Hematopoietic multipotent progenitor cell treated with erythropoietin and hydrocortisone succinate and interleukin-3 and kit ligand, for 8 days (in vitro differentiated cells): ENCODE measurements at places on chromosomes 6 and 20.

- DNase-seq = no peak
These were observed 234.5 kb upstream of the THEMIS start for GRCh38 chr6:128135325-128135724.

- no peak for DNase-seq
These were observed 168.1 kb upstream of the TOP1 start for GRCh38 chr20:40860487-40860902.

GRCh38 chr6:87923389-87924050 lies 124.1 kb upstream of the SPACA1 start:
- no peak for DNase-seq

GRCh38 chr6:30987304-30987703 lies 3.8 kb downstream of the MUC21 start:
- no peak for DNase-seq

DNA sequence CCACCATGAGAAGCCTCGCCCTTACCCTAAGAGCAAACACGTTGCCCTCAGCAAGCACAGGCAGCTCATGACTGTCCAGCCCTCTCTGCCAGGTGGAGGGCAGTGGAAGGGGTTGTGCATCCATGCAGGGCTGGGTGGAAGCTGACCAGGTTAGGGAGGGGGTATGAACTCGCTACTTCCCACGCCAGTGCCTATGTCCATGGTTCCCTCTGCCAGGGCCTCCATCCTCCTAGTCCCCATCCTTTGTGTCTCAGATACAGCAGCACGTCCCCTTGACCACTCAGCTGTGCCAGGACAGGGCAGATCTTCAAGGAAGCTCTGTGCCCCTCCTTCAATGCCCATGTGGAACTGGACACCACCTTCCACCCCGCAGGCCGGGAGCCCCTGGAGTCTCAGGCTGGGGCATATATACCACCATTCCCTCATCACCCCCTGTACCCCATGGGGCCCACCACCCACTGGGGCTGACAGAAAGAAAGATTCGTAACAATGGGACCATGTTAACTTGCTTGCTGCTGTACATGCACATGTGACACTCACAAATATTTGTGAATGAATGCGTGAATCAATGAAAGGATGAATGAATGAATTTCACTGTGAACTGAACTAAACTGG lies 90.7 kb downstream of the ANKRD60 start:
- no peak for DNase-seq

GRCh38 chr6:135267085-135267484 lies 86.0 kb downstream of the MYB start:
- no peak for DNase-seq

- DNase-seq = no peak
These were observed 385.8 kb upstream of the SULF2 start for GRCh38 chr20:48171071-48171470.
